Nucleus accumbens (tissue), 56 donors: ENCODE measurements at places on chromosomes 7 and 10.

GRCh38 chr10:119655566-119656001, 4.4 kb downstream of the BAG3 start:
- no peak for DNase-seq

DNA sequence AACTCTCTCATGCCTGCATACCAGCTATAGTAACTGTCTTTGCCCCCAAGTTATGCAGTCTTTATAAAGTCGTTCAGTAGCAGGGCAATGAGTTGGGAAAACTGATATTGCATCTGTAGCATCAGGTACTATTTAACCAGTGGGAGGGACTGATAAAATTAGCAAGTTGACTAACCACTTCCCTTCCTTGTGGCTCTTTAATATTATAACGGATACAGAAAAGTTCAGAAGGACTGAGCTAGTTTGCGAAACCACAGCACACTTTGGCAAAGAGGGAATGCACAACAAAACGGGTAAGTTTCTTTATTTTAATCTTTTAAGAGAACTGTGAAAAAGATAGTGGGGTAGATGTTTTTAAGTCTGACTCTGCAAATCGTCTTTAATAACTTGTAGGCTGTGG, 205.3 kb upstream of the HDAC9 start:
- DNase-seq, result no peak

DNA sequence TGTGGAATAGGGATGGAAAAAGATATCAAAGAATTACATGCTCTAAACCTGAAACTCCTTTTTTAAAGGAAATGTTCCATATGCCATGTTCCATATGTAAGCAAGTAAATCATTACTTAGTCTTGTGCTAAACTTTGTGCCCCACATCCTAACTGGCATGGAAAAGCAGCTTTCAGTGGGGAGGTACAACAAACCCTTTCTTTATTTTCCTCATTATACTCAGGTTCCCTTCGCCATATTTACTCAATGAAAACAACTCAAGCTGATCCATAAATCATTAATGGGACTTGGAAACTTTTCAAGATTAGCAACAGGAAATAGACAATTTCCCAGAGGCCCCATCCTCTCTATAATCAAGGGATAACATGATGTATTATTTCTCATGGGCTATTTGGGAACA, 56.0 kb downstream of the GSAP start:
- DNase-seq, result no peak

GRCh38 chr7:107993891-107994291, 9.1 kb downstream of the LAMB1 start:
- DNase-seq, result no peak

DNA sequence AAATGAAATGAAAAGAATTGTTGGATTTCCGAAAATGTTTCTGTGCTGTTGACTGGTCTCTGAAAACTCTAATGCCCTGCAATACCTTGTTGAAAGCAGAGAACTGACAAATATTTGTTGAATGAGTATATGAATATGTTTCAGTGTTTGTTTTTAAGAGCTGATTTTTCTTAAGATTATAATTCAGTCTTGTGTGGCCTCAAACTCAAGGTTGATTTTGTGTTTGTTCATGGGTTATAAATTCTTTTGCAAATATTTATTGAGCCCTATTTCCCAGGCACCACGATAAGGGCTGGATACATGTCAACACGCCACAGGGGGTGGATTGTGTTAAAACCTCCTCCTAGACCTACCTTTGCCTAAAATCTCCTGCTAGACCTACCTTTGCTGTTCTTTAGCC, 203.9 kb upstream of the PLPP4 start:
- DNase-seq, result no peak

GRCh38 chr10:21832821-21833130, 170.8 kb downstream of the DNAJC1 start:
- DNase-seq, result no peak

DNA sequence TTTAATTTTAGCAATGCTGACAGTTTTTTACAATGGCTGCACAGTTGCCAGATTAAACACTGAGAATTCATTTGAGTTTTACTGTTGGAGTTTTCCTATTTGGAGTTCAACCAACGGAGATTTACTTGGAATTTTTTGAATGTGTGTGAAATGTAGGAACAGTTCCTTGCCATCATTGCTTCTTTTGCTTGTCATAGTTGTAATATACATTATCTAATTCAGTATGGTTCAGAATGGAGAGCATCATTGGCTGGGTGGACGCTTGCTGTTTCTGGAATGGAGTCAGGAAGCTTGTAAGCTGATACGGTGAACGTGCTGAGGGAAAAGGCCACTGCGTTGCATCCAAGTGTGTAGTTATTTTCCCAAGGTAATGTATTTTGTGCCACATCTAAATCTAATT, 404.3 kb upstream of the KLF6 start:
- DNase-seq, result no peak

- no peak for DNase-seq
Observed at GRCh38 chr7:84204655-84205054, 10.1 kb upstream of the SEMA3A start.

GRCh38 chr7:132575419-132575981, 770 bp downstream of the PLXNA4 start:
- peak; percentile 38 for DNase-seq

DNA sequence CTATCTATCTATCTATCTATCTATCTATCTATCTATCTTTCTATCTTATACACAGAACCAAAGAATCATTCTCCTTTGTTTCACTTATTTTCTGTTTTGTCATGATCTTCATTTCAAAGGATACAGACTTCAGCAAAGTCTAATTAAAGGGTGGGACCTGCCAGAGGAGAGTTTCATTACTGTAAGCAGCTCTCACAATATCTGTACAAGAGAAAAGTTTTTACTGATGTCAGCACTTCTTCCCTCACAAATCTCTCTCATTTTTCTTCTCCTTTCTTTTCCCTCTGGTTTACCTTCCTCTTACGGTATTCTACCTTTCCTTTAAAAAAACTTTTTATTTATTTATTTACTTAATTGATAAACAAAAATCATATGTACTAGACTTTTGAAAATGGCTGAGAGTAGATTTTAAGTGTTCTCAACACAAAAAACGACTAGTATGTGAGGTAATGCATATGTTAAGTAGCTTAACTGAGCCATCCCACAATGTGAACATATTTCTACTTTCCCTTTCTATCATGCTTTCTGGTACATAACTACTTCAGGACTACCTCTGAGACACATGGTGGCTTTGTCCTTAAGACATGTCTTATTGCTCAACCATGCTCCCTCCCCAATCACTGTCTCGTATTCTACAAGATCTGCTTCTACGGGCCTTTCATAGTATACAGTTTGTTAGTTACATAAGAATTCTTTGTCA, 699.3 kb downstream of the PHTF2 start:
- DNase-seq, result no peak

DNA sequence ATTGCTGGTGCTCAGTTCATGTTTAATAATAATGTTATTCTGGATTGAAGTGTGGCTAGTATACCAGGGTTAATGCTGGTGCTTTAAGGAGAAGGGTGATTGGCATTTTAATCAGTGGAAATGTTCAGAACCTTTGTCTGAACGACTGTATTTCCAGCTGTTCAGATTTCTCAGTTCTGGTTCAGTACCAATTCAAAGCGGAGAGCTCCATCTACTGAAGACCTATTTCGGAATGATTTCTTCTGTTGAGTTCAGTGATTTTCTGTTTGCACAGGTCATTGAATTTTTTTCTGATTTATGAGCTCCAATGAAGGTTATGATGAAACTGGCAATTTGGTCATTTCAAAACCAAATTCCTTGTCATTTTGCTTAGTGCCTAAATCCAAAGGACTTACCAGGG, 160.1 kb downstream of the EXOC4 start:
- no peak for DNase-seq

DNA sequence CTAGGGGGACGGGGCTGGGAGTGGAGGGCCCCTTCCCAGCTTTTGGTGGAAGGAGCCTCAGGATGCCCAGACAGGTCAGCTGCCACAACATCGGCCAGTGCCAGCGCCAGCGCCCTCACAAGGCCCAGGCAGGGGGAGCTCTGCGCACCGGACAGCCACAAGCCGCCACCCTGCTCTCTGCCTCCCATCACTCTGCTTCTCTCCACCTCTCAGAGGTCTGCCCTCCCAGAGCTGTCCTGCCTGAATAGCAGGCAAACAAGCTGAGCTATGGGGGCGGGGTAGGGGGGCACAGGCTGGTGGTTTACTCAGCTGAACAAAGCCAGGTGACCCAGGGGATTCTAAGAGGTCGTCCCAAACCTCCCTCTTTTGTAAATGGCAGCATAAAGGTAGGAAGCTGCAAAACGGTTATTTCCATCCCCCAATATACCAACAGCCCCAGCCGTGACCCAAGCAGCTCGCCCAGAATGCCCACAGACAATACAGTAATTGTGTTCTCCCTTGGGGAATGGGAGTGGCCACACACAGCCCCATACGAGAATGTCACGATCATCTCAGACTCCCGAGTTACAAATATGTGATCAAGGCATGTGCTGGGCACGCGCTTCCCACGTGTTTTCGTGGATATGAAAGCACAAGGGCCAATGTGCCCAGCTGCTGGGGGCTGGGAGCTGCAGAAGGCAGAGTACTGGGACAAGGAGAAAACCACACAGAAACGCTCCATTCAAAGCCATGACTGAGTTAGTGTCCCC, 19.7 kb downstream of the FAM53B start:
- DNase-seq, result peak; percentile 89

DNA sequence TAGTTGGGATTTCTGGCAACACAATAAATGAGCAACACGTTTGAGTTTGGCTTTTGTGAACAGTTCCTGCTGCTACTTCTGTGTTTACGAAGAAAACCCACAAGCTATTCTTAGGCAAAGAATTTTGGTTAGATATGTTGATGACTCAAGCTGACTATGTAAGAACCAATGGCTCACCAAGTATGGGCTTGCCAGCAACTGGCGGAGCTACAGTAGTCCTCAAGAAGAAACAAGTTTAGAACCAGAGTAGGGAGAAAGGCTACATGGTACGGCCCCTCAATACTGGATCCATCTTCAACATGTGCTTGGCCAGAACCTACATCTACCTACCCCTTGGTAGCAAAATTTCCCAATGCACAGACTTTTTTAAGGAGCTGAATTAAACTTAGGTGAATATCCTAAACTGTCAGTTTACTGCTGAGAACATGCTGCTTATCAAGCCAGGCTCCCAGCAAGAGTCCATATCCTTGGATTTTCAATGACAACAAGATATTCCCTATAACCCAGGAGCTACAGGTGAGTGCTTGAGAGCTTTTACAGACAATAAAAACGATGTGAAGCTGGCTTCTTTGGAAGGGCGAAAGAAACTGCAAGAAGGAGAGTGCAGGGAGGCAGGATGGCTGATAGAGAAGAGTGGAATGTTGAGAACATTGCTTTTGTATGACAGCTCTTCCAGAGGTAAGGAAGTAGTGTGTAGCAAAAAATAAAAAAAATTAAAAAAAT, 74.3 kb upstream of the ASAH2 start:
- no peak for DNase-seq

GRCh38 chr7:46881507-46882127, 700.3 kb downstream of the TNS3 start:
- no peak for DNase-seq

DNA sequence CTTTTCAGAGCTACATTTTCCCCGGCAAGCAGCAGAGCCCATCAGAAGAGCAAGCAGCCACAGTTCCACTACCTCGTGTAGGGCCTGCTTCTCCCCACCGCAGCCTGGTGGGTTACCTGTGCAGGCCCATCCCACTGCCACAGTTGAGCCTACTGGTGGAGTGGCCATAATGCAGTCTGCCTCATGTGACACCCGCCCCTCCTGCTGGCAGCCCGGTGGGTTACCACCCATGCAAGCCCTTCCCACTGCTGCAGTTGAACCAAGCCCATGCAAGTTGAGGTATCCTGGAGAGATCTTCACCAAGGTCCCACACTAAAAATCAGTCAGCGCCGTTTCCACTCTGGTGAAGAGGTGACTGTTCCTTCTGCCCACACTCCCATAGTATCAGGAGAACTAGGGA, 32.1 kb upstream of the CNNM1 start:
- no peak for DNase-seq

DNA sequence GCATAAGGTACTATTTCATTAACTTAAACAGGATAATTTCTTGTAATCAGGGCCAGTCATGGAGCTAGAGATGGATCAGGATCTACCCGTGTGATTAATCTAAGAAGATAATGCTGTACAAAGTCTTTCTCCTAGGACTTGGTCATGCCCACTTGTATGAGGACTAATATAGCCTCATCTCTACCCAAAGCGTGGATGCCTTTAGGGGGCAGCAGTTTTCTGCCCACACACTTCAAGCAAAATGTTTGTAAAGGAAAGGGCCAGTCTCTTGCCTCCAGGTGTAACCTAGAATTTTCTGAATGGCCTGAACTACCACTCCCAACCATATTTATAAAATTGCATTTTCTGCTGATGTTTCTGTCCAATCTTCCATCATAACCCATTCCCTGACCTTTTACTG, 764.0 kb upstream of the IGFBP3 start:
- no peak for DNase-seq

GRCh38 chr10:131803860-131804425, 96.9 kb upstream of the PPP2R2D start:
- no peak for DNase-seq

- DNase-seq, result no peak
Observed at GRCh38 chr10:15453457-15453856, 82.4 kb upstream of the FAM171A1 start.

- DNase-seq, result peak; percentile 57
Observed at GRCh38 chr10:132248455-132249225, 59.1 kb downstream of the STK32C start.
